ENCODE measurements at places on chromosomes 16 and 17.

DNA sequence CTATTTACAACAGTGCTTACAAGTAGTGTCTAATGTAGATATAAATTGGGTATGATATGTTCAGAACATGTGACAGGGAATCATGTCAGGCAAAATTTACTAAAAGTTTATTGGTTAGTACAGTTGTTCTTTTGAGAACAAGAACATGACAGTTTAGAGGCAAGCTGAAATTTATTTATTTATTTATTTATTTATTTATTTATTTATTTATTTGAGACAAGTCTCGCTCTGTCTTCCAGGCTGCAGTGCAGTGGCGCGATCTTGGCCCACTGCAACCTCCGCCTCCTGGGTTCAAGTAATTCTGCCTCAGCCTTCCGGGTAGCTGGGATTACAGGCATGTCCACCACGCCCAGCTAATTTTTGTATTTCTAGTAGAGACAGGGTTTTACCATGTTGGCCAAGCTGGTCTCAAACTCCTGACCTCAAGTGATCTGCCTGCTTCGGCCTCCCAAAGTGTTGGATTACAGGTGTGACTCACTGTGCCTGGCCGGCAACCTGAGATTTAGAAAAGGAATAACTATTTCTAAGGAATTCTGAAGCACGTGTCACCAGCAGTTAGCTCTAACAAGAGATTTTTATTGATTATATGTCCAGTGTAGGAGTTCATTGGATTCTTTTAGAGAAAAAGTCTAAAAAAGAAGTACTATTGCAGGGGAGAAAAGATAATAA lies 24.9 kb downstream of the MRTFB start:
- DNase-seq, result no peak

GRCh38 chr16:21156767-21157467 lies 1.6 kb upstream of the LDAF1 start:
- peak; percentile 54 for DNase-seq

DNA sequence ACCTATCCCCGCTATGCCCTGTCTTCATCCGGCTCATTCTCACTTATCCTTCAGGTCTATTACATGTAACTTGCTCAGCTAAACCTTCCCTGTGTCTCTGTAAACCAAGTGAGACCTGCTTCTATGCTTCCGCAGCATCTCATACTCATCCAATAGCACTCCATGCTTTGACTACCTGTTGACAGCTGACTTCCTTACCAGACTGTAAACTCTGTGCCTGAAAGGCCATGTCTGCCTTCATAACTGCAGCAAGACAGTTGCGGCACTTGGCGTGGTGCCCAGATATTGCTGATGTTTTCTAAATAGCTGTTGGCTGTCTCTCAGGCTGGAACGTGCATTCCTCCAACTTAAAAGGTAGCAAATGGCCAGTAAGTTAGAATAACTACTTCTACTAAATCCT lies 1.8 kb upstream of the OR1E1 start:
- DNase-seq, result no peak

DNA sequence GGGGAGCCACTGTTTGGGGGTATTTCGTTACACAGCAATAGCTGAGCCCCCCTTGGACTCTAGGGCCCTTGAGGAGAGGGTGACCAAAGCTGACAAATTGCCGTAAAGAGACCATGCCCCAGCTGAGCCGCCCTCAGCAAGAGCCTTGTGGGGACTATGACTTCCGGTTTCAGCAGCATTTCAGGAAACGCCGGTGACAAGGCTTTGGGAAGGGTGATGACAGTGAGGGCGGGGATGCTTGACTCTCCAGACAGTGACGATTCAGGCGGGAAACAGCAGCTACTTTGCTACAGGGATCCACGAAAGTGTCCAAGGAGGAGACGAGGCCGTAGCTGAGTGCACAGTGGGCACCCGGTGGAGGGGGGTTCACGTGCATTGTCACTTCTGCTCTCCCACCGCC lies 360.8 kb downstream of the C16orf95 start:
- DNase-seq, result no peak

DNA sequence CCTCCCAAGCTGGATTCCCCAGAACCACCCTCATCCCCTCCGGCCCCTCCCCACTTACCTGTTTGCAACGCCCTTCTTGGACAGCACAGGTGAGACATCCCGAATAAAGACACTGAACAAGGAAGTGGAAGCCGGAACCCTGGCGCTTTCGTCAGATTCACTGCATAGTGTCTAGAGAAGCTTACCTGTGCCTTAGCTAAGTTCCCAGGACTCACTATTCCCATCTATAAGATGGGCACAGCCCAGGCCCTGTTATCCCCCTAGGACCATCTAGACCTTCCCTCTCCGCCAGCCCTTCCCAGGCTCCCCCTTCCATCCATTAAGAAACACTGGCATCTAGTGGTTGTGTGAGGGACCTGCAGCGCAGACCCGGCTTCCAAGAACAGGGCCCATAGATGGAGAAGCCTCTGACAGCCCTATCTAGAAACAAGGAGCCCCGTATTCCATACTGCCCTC lies 26.9 kb upstream of the RPL38 start:
- DNase-seq, result peak; percentile 41

DNA sequence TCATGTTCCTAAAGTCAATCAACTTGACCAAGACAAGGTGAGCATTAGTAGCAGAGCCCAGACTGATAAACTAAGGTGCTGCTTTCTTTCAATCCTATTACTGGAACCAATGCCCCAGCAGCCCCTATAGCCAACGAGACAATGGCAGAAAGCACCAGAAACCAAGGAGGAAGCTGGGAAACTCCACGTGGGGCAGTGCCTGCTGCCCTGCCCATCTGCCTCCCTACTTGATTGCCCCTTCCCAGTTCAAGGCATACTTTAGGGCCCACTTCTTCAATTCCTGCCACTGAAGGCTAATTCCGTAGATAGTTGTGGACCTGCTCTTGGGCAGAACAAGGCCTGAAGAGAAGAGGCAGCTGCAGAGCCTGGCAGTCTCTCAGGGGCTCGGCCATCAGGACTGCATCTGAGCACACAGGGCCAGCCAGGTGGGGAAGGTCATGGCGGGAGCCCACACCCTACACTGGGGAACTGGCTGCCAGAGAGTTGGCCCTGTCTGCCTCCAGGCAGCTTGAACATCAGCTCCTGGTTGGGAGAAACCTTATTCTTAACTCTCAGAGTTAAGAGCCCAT lies 30.9 kb downstream of the WSB1 start:
- DNase-seq, result no peak

DNA sequence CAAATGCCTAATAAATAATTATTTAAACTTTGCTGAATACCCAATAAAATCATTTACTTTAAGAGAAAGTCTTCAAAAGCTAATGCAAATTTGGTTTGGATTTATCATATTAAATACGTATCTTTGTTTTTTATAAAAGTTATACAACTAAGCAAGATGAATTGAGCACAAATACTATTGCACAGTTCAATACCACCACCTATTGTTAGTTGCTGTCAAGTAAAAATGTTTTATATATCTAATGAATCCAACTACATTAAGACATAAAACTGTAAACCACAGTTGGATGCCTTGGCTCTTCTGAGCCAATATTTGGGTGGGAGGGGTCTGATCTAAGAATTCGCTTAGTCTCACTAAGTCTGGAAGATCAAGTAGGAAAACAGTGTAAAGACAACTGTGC lies 7.7 kb downstream of the FBXL20 start:
- DNase-seq, result no peak

DNA sequence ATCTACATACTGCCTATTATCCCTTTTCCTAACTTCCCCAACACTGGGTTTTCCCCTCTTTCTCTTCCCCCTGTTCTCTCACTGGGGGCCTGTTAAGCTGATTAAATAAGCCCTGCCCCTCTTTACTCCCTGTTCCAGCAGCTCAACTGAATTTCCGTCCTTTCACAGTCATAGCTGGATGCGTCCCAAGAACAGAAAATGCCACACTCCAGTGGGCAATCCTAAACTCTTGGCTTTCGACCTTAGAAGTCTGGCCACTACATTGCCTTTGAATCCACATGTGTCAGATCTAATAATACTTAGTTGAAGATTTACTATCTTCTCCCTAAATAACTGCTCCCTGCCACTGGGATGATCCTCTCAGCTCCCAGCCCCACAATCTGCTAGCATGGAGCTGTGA lies 34.5 kb downstream of the KCNJ16 start:
- DNase-seq, result no peak

- no peak for DNase-seq
Measured at GRCh38 chr17:8952191-8952590, 13.3 kb downstream of the PIK3R5 start.

- no peak for DNase-seq
Measured at GRCh38 chr16:74717367-74717766, 16.7 kb upstream of the MLKL start.

DNA sequence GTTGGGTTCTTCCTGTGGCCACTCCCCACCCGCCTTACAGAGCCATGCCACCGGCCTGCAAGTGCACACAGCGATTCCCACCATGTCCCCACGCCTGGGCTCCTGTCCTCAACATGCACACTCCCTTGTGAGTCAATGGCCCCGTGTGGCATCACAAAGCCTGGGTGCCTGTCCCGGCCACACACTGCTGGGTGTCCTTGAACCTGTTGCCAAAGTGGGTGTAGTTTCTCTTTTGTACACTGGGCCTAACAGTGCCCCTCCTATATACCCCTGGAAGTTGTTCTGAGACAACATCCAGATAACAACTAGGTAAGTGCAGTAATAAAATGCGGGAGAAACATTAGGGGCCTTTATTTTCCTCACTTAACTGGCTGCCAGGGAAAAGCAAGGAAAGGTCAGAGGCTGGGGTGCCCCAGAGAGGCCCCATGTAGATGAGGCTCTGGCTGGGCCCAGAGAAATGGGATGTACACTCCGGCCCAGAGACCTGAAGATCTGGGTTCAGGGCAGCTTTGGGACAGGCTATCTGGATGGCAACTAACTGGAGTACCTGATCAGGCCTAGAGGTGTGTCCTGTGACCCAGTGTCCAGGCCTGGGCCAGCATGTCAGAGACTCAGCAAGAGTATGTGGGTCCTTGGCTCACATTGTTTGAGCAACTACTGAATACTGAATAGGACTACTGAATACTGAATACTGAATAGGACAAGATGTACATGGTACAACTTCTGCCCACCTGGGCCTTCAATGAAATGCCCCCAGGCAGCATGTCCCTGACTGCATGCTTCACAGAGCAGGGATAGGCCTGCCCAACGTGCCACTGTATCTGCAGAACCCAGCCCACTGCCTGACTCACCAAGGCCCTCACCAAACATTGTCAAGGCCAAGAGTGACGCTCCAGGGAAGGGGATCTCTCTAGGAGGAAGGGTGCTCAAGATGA lies 8.3 kb downstream of the ABCC3 start:
- no peak for DNase-seq
